Stimulated activated CD8-positive, alpha-beta memory T cell treated with anti-CD3 and anti-CD28 coated beads, Interleukin-4, amount 100 ng/mL, for 24 hours (primary cell): ENCODE measurements at places on chromosomes 2 and 18.

- no peak for DNase-seq
Measured at GRCh38 chr18:30971338-30971956, 71.1 kb downstream of the DSC3 start.

- no peak for DNase-seq
Measured at GRCh38 chr18:79944126-79944731, 7.2 kb downstream of the SLC66A2 start.

- DNase-seq, result no peak
Measured at GRCh38 chr18:59707306-59707705, 10.1 kb upstream of the CCBE1 start.

- no peak for DNase-seq
Measured at GRCh38 chr18:13051950-13052349, 60.8 kb downstream of the CEP192 start.

DNA sequence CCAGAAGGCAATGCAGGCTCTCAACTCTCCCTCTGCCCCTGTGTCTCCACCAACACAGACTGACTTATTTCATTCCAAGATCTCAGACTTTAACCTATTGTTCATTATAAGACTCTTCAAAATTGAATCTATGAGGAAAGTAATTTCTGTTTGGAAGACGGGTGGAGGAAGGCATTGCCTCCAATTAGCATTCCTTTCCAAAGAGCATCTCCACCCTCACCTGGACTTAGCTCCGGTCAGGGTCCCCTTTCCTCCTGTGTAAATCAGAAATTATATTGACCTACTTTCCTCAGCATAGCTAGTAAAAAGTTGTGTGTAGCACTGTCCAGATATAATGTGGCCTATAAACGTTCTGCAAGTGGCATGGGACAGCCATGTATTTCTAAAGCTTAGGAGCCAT, 230.4 kb upstream of the ACVR2A start:
- DNase-seq, result no peak

GRCh38 chr2:67437114-67437513, 40.0 kb downstream of the ETAA1 start:
- no peak for DNase-seq

GRCh38 chr18:11324956-11325882, 175.8 kb upstream of the PIEZO2 start:
- no peak for DNase-seq

DNA sequence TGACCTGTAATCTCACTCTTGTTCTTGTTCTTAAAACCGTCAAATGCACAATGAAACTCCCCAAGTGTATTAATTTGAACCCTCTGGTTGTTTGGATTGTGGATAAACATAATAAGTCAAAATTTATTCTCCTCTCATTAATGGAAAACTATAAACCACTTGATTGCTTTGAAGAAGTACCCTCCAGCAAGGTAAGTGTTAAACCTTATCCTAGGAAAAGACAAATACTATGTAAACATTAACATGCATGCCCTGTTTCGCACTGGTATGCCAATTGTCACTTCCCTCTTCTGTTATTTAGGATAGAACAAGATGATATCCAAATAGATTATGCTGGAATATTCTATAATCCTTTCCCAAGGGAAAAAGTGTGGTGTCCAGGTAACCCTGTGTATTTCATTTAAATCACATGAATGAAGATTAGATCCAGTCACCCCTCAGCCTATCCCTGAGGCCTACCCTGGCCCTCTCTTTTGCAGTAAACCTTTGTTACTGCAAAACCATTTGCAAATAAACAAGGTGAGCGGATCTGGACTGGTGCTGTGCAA, 1.3 kb downstream of the ADI1 start:
- no peak for DNase-seq

- DNase-seq, result no peak
Measured at GRCh38 chr2:239152916-239153305, 247.9 kb downstream of the HDAC4 start.

- DNase-seq, result no peak
Measured at GRCh38 chr18:39951142-39951720, 2003.8 kb upstream of the PIK3C3 start.

- no peak for DNase-seq
Measured at GRCh38 chr18:12428923-12429322, 21.2 kb downstream of the PRELID3A start.

GRCh38 chr18:23938043-23938756, 76.4 kb upstream of the TTC39C start:
- DNase-seq, result no peak
